Neuronal stem cell (in vitro differentiated cells): ENCODE measurements at places on chromosomes 7 and 10.

GRCh38 chr10:96576277-96576980 lies 10.4 kb downstream of the TM9SF3 start:
- DNase-seq, result no peak

GRCh38 chr7:41170466-41170865 lies 532.4 kb downstream of the INHBA start:
- DNase-seq, result no peak

DNA sequence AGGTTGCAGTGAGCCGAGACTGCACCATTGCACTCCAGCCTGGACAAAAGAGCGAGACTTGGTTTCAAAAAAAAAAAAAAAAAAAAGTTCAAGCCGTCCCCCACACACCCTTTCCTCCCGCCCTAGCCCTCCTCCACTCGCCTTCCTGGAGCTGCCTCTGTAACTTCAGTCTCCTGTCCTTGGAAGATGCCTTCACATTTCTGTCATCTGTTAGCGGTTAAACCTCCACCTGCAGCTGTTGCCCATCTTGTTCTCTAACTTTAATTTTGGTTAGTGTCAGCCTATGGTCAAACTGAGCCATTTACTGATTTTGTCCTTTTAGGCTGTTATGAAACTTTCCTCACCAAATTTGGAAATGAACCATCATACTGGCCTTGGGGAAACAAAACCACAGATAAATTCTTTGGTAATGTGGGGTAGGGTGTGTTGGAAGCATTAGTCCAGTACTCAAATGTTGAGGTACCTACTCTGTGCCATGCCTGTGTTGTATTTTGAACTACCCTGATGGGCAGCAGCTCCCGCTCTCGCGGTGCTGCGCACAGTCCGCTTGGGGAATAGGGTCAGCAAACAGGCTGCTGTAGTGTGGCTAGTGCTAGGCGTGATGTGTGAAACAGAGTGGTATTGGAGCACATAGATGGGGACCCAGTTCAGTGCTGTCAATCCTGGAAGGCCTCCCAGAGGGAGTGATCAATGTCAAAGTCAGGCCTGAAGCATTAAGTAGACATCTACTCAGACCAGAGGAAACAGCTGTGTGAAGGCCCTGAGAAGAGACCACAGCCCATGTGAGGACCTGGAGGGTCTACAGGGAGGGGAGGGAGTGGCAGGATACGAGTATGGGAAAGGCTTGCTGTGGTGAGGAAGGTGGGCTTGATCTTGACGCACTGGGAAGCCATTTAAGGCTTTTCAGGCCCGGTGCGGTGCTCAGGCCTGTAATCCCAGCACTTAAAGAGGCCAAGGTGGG lies 26.9 kb downstream of the SFXN4 start:
- DNase-seq, result no peak

GRCh38 chr10:60003651-60004523 lies 97.5 kb upstream of the CCDC6 start:
- no peak for DNase-seq

DNA sequence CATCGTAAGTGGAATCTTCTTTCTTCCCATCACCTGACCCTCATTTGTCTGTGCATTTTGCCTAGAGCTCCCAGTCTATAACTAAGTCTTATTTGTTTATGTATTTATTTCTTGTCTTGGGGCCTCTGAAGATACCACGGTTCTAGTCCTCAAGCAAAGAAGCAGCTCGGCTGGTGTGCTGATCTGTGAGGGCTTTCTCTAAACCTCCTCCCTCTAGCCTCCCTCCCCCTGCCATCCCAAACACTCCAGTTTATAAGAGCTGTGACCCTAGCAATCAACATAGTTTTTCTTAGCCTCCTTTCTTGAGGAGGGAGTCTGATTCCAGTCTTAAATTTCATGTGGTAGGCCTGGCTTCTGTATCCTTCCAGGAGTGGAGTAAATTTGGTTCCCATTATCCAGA lies 15.7 kb upstream of the NDUFA5 start:
- DNase-seq, result no peak

DNA sequence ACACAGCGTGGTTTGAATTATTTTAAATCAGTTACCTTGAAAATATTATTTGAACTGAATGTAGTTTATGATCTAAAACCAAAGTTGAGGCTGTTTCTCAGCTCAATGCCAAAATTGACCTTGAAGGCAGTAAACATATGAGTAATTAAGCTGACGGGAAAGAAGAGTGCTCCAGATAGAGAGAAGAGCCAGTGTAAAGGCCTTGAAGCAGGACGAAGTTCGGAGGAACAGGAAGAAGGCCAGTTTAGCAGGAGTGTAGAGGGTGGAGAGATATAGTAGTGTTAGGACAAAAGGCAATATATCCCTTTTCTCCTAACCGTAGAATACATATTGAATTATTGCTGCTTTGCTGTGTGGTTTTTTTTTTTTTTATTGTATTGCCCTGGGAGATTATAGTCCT lies 63.2 kb downstream of the CYP51A1 start:
- DNase-seq, result no peak

GRCh38 chr7:66216687-66217086 lies 11.6 kb downstream of the TPST1 start:
- no peak for DNase-seq

- DNase-seq, result no peak
Measured at GRCh38 chr10:132839061-132839460, 53.1 kb upstream of the NKX6-2 start.

- no peak for DNase-seq
Measured at GRCh38 chr7:16745645-16746044, 7.9 kb upstream of the TSPAN13 start.

DNA sequence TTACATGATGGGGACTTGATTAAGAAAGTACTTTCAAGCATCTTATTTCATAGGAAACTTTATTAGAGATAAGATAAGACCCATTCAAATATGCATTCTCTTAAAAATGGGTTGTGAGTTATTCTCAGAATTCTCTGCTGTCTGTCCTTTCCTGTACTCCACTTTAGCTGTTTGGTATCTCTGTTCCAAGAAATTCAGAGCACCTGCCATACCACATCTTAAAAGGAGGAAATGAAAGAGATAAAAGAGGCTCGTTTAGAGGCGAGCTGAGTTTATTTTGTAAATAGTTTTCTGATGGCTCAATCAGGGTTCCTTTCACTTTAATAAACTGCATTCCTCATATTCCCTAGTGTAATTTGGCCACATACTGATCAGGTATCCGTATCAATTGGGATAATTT lies 87.2 kb downstream of the MDFIC start:
- DNase-seq, result no peak

DNA sequence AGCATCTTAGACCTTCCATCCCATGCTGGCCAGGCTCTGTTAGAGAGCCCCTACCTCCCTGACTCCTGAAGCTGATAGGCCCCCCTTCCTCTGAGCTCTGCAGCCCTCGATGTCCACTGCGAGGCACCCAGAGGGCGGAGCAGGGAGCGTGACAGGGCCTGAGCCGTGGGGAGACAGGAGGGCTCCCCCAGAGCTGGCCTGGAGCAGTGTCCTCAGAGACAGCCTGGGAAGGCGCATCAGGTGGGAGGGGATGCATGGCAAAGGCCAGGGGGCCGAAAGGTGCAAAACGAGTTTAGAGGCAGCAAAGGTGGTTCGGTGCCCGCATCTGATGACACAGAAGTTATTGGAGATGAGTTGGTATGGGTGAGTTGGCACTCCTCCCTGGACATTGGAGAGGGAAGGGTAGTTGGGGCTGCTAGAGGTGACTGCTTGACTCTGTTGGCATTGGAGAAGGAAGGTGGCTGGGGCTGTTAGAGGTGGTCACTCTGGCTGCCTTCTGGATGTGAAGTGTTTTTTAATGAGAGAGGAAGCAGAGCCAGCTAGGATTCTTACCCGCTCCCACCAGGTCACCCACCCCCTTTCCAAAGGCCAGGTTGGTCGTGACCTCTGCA lies 53.1 kb downstream of the PRF1 start:
- no peak for DNase-seq

- no peak for DNase-seq
Measured at GRCh38 chr7:114942446-114943175, 20.7 kb downstream of the MDFIC start.

DNA sequence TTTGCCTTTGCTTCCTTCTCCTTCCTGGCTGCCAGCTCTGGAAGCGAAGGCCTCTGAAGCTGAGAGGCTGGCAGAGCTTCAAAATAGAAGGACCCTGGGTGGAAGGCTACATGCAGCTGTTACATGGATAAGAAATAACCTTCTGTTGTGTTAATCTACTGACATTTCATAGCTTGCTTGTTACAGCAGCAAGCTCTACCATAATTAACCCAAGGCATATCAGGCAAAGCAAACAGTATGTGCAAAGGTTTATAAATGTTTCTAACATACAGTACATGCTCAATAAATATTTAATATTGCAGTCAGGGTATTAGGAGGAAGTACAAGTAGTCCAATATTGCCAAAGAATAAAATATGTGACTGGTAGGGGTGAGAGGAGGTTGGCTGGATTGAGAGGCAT lies 55.6 kb upstream of the MKLN1 start:
- DNase-seq, result no peak

GRCh38 chr10:90193240-90193985 lies 492.0 kb downstream of the KIF20B start:
- no peak for DNase-seq

DNA sequence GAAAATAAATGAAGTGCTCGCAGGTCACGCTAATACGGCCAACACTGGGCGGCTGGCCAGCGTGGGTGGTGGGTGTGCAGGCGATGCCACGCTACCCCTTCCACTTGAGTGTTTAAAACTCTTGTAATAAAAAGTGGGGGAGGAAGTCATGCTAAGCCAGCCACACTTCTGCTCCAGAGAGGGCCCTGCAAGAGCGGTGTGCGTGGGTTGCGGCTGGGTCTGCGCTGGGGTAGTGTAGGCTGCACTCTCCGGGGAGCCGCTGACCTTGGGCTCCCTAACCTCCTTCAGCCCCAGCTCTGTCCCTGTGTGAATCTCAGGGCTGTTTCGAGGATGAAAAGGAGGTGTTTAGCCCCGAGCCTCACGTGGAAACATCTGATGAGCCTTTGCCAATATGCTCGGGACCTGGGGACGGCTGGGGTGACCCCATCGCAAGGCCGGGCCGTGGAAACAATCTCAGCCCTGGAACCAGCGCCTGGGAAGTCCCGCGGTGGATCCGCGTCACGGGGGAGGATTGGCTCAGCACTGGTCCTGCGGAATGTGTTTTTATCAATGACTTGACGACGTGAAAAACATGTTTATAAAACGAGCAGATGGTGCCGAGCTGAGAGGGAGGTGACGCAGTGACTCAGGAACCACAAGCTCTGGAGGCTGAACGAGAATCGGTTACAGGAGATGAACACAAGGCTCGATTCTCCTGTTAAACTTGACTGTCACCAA lies 278.5 kb downstream of the DNAJB6 start:
- no peak for DNase-seq

DNA sequence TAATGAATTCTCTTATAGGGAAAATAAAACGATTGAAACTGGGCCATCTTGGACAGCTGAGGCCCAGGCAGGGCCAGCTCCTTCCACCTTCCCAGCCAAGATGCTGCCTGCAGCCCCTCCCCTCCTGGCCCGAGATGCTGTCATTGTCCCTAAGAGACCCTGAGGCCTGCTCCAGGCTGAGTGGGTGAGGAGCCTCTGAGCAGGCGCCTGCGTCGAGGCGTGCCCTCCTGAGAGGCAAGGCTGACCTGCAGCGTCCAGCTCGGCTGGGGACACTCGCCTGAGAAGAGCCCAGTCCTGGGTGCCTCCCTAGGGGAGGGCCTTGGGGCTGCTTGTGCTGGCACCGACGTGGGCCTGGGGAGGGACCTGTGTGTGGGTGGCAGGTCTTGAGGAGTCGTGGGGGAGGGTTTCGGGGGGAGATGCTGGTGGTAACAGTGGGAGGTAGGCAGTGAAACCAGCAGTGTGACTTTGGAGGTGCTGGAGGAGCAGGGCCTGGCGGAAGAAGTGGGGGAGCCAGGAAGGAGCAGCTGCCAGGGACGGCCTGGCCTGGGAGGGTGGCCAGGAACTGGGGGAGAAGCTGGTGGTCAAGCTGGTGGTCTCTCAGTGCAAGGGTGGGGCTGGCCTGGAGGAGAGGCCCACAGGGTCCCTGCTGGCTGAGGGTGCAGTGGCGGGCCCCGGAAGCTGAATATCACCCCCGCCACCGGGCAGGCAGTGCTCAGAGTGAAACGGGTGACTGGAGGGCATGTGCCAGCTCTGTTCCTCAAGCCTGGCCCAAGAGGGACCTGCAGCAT lies 7.9 kb downstream of the GPR146 start:
- no peak for DNase-seq

- DNase-seq, result no peak
Measured at GRCh38 chr7:155274633-155275355, 22.9 kb upstream of the INSIG1 start.

DNA sequence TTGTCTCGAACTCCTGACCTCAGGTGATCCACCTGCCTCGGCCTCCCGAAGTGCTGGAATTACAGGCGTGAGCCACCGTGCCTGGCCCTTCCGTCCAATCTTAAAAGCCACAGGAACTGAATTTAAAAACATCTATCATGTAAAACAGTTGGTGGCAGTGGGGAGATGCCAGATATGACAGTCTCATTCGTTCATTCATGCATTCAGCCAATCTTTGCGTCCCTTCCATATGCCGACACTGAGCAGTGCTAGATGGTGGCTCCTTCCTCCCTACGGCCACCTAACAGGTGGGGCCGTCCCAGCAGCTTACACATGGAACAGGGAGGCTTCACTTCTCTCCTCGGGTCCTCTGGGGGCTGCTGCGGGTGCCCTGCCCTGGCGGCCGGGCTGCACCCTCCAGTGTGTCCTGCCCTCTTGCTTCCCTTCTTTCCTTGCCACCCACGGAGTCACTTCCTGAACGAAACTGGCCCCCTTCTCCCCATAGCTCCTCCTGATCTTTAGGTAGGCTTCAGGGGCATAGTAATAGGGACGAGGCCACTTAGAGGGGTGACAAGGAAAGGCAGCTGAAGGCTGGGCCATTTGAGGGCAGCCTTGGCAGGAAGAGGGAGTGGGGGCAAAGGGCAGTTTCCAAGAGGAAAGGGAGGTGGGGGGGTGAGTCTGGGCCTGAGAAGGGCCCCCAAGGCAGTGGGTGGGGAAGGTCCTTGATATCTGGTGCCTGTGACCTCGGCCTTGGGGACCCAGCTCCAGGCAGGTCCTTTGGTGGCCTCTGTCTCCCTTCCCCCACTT lies 53.8 kb downstream of the PROSER2 start:
- DNase-seq, result no peak

DNA sequence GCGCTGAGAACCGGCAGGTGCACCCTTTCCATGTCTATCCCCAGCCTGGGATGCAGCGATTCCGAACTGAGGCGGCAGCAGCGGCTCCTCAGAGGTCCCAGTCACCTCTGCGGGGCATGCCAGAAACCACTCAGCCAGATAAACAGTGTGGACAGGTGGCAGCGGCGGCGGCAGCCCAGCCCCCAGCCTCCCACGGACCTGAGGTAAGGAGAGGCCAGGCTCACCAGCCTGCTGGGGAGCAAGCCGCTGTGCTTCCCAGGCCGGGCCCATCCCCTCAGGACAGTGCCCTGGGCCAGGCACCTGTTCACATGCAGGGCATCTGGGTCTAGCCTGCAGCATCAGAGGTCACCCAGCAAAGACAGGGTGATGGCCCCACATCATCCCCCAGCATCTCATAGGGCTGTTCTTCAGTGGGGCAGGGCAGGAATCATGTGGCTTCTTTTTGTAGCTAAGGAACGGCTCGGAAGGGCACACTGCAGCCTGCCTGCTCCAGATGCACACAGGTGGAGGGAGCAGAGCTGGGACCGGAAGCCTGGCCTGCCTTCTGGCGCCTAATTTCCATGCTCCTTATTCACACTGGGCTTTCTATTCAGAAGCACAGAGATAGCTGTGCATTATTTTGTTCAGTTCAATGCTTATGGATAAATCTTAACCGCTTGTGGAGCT lies 18.9 kb downstream of the BAG3 start:
- no peak for DNase-seq

- no peak for DNase-seq
Measured at GRCh38 chr7:150787321-150788281, 12.6 kb downstream of the TMEM176B start.
